ENCODE measurements at places on chromosomes 13 and 19.

DNA sequence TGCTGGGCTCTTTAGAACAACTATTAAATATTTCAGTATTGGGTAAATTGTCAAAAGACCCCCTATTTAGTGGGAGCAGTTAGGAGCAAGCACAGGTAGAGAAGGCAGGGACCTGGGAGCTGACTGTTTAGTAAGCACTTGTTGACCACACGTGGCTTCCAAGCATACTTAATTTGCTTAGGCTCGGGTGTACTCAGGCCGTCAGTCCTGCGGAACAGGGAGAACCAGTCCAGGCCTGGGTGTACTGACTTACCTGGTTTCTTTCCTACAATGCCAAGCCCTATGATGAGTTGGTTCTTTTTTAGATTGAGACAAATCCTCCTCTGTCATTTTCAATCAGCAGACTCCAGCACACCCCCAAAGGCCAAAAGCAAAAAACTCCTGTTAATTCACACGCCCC lies 90.0 kb downstream of the WDFY2 start:
- no peak for DNase-seq

- DNase-seq, result no peak
Measured at GRCh38 chr19:51129716-51130115, 5.0 kb downstream of the SIGLEC9 start.

GRCh38 chr13:22961835-22962537 lies 218.8 kb upstream of the SGCG start:
- no peak for DNase-seq

DNA sequence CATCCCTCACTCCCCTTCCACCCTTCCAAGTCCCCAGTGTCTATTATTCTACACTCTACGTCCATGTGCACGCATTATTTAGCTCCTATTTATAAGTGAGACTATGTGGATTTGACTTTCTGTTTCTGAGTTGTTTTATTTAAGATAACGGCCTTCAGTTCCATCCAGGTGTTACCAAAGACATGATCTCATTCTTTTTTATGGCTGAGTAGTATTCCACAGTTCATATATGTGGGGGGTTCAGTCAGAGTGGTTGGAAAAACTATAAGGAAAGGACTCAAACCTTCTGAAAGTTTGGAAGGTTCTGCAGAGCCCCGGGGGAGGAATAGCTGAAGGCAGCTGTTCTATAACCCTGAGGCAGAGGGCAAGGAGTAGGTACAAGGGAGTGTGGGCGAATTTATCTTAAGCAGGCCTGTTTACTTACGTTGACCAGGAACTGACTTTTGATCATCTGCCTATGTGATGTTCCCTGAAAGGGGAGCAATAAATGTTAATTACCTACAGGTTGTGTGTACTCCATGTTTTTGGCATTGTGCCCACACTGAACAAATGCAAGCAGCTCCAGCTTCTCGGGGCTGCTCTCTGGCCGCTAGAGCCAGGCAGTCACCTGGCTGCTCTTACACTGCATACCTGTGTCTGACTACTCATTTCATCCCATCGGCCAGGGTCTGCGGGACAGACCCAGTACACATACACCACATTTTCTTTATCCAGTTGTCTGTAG lies 13.5 kb upstream of the ADGRE1 start:
- no peak for DNase-seq

DNA sequence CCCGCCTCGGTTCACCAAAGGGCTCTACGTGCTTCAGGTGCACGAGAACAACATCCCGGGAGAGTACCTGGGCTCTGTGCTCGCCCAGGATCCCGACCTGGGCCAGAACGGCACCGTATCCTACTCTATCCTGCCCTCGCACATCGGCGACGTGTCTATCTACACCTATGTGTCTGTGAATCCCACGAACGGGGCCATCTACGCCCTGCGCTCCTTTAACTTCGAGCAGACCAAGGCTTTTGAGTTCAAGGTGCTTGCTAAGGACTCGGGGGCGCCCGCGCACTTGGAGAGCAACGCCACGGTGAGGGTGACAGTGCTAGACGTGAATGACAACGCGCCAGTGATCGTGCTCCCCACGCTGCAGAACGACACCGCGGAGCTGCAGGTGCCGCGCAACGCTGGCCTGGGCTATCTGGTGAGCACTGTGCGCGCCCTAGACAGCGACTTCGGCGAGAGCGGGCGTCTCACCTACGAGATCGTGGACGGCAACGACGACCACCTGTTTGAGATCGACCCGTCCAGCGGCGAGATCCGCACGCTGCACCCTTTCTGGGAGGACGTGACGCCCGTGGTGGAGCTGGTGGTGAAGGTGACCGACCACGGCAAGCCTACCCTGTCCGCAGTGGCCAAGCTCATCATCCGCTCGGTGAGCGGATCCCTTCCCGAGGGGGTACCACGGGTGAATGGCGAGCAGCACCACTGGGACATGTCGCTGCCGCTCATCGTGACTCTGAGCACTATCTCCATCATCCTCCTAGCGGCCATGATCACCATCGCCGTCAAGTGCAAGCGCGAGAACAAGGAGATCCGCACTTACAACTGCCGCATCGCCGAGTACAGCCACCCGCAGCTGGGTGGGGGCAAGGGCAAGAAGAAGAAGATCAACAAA lies 2.6 kb downstream of the PCDH17 start:
- peak; percentile 22 for DNase-seq

GRCh38 chr13:42991898-42992763 lies at the start of gene EPSTI1:
TSS of gene EPSTI1 (minus strand) at chr13:42992241. CDS start at chr13:42992165, 76 bp downstream.
- DNase-seq, result peak; percentile 8

GRCh38 chr13:80547341-80547740 lies 206.4 kb upstream of the SPRY2 start:
- no peak for DNase-seq

DNA sequence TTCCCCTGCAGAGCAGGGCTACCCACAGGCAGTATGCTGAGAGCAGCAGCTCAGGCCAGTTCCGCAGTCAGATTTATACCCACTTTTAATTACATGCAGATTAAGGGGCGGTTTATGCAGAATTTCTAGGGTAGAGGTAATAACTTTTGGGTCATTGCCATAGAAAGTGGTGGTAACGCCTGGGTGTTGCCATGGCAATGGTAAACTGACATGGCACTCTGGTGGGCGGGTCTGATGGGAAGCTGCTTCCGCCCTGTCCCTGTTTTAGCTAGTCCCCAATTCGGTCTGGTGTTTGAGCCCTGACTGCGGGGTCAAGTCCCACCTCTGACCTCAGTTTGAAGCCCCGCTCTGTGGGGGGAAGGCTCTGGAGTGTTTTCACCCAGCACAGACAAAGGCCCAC lies 141.1 kb upstream of the VSTM2B start:
- no peak for DNase-seq

DNA sequence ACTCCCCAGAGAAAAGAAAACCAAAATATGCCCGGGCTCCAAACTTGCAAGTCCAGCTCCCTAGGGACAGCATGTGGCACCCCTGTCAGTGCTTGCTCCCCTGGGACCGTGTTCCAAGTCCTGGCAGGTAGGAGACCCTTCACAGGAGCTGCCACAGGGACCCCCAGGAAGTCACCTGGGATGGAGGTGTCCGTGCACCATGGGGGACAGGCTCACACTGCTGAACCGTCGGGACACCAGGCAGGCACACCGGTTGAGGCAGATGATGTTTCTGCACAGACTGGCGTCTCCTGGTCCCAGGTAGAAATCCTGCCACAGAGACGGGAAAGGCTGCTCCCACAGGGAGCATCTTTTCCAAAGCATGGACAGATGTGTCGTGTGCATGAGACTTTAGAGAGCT lies 11.7 kb upstream of the PROZ start:
- DNase-seq, result no peak

GRCh38 chr13:27161980-27162379 lies 9.6 kb downstream of the USP12 start:
- DNase-seq, result no peak

GRCh38 chr19:32868206-32868950 lies 1.2 kb downstream of the SLC7A9 start:
- DNase-seq, result no peak

- no peak for DNase-seq
Measured at GRCh38 chr13:33276570-33276969, 9.0 kb downstream of the STARD13 start.

- DNase-seq, result no peak
Measured at GRCh38 chr19:16473875-16474392, 2.2 kb upstream of the EPS15L1 start.

- no peak for DNase-seq
Measured at GRCh38 chr19:50205681-50206138, 2.3 kb downstream of the MYH14 start.

DNA sequence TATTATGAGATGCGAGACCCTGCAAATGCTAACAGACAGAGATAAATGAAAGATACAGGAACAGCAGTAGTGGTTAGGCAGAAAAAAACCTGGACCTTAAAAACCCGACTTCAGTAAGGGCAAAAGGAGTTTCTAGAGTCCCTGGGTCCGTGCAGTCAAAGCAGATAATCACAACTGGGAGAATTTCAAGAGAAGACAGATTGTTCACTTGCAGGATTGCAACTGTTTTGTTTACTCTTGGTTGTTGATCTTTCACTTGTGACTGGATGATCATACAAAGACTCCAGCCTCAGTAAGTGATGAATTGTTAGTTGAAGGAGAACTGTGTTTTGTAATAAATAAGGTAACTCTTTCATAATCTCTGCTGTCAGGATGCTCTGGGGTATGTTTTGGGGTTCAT lies 135.1 kb downstream of the GPC6 start:
- no peak for DNase-seq

- DNase-seq, result no peak
Measured at GRCh38 chr19:5642204-5642603, 19.3 kb downstream of the SAFB start.

All from amygdala (tissue), 56 donors.